ENCODE measurements at places on chromosomes 4 and X.
A peak's percentile ranks its signal among the peaks of the same experiment; 100 is the strongest.

- DNase-seq, result no peak
Observed at GRCh38 chrX:10619425-10620046, 849 bp downstream of the MID1 start.

DNA sequence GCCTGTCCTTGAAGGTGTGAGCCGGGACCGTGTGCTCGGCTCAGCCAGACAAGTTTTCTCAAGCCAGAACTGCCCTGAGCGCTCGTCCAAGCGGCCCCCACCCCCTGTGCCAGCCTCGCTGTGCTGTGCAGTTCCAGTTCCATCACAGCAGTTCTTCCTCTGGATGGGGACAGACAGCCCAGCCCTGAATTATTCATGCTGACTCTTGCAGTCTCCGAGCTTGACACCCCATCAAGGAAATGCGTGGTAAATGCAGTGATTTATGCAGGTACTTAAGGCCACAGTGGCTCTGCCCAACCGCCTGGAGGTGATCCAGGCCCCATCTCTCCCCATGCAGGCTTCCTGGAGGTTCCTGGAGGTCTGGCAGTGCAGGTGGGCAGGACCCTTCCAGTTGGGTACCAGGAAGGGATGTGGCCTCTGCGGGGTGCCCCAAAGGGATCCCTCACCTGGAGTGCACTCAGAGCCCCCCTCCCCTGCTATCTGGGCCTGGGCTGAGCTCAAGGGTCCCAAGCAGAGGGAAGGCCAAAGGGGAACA, 44.8 kb upstream of the HMX1 start:
- DNase-seq, result no peak

- no peak for DNase-seq
Observed at GRCh38 chr4:155742310-155743015, 16.4 kb upstream of the GUCY1B1 start.

- no peak for DNase-seq
Observed at GRCh38 chr4:1309261-1310010, 19.7 kb downstream of the MAEA start.

GRCh38 chr4:178275671-178276360, 833.6 kb upstream of the AGA start:
- no peak for DNase-seq

- no peak for DNase-seq
Observed at GRCh38 chrX:20623448-20623847, 356.7 kb upstream of the RPS6KA3 start.

GRCh38 chr4:25069014-25069413, 38.3 kb upstream of the LGI2 start:
- peak; percentile 11 for DNase-seq

Data from DMS153 (cell line).